ENCODE measurements at places on chromosomes 13 and 19.

- DNase-seq = no peak
Measured at GRCh38 chr13:99421758-99422585, 79.3 kb upstream of the TM9SF2 start.

DNA sequence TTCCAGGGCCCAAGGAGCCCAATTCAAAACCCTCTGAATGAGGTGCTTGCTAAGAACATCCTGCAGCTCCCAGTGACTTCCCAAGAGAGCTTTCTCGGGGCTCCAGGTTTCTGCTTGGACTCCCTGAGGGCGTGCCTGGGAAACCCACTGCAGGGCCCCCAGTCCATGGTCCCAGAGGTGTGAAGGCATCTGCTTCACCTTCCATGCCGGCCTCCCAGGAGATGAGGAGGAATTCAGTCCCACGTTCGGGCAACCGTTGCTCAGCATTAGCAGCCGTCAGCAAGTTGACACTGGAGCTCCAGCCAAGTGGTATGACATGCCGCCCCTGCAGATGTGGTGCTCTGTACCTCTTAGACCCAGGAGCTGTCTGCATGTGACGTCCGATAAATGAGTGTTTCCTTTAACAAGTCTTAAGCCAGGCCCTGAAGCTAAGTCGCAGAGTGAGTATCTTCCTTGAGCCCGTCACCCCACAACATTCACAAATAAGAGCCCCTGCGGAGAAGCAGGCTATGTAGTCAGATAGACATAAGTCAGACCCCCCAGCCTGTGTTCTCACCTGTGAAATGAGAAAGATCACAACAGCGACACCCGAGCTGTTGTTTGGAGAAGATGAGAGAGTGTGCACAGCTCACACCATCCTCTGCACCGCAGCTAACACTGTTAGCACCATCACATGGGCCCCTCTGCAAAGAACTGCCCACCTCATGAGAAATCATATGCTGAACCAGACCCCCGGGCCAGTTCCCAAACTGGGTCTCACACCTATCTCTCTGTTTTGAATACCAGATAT is 150.3 kb downstream of the KATNAL1 start:
- DNase-seq = no peak

GRCh38 chr13:112242777-112243176 is 133.4 kb upstream of the SPACA7 start:
- no peak for DNase-seq

DNA sequence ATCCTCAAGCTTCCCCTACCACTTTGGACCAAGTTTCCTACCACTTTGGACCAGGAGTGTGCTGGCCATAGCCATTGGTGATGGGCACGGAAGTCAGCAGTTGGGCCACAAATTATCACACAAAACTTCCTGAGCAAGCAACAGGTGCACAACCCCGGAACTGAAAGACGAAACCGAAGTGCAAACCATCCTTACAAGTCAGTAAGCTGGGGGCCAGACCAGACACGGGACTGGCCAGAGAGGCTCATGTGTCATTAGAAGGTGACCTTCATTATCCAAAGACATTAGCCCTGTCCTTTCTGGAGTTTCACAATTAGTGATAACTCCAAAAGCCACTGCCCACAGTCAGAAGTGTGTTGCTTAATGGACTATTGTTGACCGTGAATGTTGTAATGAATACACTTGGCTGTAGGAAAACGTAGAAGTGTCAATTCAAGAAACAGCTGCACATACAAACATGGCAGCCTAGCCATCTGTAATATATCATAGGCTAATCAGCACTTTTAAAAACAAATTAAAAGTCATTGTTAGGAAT is 244.1 kb upstream of the IRS2 start:
- DNase-seq = no peak

- no peak for DNase-seq
Measured at GRCh38 chr13:75455962-75456361, 26.0 kb downstream of the TBC1D4 start.

GRCh38 chr19:46674416-46675178 is 13.6 kb upstream of the DACT3 start:
- DNase-seq = no peak

DNA sequence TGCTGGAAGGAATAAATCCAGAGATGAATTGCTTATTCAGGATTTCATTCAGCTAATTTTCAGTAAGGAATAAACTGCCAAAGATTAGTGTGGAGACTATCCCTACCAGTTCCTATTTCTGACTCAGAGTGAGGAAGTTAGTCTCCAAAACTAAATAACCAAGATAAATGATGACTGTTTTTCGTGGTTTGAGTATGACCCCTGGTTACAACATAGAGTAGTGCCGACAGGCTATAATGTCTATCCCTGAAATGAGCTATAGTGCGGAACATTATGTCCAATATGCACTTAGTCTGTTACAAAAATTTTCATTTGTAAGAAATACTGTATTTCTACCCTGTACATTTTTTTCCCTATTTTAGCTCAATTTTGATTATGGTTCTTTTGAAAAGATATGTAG is 51.4 kb downstream of the NBEA start:
- no peak for DNase-seq

- peak; percentile 30 for DNase-seq
Measured at GRCh38 chr19:18832306-18833140, 764 bp downstream of the UPF1 start.

- DNase-seq = no peak
Measured at GRCh38 chr13:101639711-101640110, 187.2 kb downstream of the ITGBL1 start.

DNA sequence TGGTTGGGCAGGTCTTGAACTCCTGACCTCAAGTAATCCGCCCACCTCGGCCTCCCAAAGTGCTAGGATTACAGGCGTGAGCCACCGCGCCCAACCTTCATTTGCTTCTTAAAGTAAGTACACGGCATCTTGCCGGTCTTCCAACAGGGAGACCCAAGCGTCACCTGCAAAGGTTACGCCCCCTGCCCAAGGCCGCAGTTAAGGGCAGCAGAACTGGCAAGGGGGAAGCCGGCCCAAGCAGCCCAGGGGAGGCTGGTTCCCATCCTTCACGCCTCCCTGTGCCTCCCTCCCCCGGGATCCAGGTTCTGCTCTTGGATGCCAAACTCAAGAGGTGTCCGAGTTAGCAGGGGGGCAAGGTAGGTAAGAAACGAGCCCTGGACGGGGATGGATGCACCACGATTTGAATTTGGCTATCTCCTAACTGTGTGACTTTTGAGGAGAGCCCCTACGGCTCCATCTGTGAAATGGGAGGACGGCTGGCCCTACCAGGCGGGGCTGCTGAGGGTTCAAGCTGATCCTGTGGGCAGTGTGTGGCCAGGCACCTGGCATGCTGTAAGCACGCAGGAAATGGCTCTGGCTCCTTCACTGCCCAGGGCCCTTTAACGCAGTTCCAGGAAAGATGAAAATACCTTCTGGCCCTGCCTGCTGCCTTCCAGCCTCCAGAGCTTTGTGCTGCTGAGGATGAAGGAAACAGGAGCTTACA is 9.0 kb downstream of the RFX1 start:
- no peak for DNase-seq

DNA sequence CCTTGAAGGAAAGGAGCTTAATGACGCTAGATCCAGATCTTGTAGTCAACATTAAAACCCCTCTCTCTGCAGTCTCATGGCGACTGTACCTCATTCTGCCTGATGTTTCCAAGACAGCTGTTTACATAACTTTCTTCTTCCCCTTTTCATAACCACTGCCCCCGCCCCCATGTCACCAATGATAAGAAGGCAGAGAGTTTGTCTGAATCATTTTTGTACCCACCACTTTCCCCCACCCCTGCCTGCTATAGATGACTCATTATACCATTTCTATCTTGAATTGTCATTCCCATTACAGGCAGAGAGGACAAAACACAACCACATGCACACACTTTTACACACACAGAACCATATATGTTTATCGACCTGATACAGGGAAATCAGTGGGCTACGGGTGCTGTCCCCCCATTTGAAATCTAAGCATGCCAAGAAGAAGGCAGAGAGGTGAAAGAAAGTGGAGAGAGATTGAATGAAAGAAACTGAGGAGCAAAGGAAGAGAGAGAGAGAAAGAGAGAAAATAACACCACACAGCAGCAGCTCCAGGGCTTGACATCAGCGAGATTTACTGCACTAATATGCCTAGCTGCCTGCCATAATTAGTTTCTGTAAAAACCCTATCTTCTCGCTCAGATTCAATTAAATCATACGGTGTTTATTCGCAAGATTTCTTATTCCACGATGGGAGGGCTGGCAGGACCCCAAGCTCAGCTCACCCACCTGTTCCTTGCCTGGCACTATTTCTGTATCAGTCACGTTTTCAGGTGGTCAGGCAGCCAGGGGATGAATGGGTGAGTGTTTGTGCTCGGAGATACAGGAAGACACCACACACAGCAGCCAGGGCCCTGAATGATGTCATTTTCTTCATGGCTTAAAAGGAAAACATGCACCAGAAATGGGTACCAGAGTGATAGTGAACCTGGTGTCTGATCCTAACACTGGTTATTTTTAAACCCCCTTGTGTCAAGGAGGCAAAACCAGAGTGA is 114.3 kb upstream of the SERP2 start:
- peak; percentile 85 for DNase-seq

GRCh38 chr19:43595605-43595998 is 332 bp downstream of the IRGQ start:
- peak; percentile 18 for DNase-seq

GRCh38 chr13:99028890-99029289 is 51.0 kb upstream of the DOCK9 start:
- peak; percentile 47 for DNase-seq

- DNase-seq = no peak
Measured at GRCh38 chr13:103283451-103283820, 217.2 kb upstream of the SLC10A2 start.

DNA sequence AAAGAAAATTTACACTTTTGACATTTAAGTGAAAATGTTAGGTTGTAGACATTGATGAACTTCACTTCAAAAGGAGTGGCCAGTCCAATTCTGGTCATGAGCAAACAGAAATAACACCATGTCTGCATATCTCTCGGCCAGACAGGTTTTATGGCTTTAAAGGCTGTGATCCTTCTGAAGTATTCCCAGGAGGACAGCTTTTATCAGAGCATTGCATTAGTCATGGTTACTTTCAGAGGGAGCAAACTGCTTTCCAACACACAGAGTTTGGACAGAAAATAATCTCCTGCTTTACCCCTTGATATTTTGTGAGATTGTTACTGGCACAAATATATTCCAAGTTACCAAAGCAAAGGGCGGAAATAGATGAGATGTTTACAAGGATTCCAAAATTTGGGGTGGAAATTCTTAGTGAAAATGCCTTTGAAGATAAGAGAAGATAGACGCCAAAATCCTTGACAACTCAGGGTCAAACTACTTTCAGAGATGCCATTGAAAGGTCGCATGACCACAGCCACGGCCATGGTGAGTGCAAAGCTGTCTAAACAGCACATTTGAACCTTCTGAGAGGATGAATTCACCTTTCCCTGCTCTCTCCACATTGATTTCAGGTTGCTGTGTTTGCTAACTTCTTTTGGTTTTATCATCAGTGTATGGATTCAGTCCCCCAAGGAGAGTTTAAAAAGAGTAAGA is 584.5 kb upstream of the SGCG start:
- DNase-seq = no peak

GRCh38 chr13:72726726-72727416 is 558 bp downstream of the MZT1 start:
- DNase-seq = peak; percentile 50

GRCh38 chr19:57689750-57690149 is 8.0 kb downstream of the ZNF551 start:
- no peak for DNase-seq

GRCh38 chr13:27396252-27396846 is 28.1 kb upstream of the GTF3A start:
- no peak for DNase-seq

- DNase-seq = no peak
Measured at GRCh38 chr19:23095418-23095817, 21.4 kb upstream of the ZNF730 start.

DNA sequence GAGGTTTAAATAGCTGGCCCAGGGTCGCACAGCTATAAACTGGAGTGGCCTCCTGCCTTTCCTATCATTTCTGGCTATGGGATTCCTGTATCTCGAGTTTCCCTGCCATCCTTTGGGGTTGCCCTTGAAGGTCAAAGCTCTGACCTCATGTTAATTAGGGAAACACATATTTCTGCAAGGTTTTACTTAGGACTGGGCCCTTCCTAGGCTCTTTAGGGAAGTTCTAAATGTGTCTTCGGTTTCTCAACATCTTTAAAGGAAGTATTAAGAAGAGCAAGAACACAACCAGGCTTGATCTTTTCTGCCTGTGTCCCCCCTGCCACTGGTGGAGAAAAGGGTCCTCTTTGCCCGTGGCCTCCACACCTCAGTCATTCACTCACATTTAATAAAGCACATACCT is 10.8 kb downstream of the LCP1 start:
- DNase-seq = no peak

DNA sequence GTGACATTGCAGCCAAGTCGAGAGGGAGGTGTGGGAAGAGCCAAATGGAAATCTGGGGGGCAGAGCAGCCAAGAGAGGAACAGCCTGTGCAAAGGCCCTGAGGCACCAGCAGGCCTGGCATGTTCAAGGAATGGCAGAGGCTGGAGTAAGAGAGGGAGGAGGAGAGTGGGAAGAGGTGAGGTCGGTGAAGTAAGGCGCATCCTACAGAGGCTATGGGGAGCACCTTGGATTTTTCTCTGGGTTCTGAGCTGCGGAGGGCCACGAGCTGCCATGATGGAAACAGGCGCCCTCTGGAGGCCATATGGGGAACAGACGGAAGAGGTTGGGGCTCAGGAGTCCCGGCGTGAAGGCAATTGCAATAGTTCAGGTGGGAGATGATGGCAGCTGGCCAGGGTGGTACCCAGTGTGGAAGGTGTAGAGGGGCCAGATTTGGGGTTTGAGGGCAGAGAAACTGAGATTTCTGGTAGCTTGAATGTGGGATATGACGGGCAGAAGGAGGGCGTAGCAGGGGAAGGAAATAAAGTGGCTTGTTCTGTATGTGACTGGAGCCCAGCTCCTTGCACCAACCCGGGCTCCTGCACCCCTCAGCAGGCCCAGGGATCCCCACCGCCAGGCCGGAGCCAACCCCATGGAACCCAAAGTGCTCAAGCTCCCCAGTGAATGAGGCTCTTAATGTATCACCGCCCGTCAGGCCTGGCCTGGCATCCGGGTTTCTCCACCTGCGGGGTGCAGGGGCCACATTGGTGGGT is 20.5 kb upstream of the STRN4 start:
- DNase-seq = peak; percentile 73

DNA sequence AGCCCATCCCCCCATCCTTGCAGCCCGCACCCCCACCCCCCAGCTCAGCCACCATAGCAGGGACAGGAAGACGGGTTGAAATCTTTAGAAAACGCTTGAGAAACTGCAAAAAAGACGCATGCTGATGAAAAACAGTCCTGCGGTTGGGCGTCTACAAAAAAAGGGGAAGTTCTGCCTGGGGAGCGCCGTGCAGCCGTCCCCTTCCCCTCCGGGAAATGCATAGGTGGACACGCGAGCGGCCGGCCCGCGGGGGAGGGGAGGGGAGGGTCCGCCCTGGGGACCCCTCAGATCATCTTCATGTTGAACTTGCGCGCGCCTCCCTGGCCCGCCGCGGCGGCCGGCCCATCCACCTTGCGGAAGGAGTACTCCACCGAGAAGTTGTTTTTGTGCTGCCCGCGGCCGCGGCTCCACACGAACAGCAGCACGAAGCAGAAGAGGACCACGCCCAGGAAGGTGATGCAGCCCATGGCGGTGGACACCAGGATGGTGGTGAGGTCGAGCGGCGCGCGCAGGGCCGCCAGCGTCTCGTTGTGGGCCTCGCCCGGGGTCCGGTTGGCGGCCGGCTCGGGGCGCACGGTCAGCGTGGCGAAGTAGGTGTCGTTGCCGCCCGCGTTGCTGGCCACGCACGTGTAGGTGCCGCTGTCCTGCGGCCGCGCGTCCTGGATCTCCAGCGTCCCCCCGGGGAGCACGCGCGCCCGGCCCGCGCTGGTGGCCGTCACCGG is 7.9 kb upstream of the PEAK3 start:
- DNase-seq = peak; percentile 39

- DNase-seq = no peak
Measured at GRCh38 chr19:7766535-7766934, 3.5 kb downstream of the CLEC4M start.

Measured in stimulated activated CD4-positive, alpha-beta T cell treated with anti-CD3 and anti-CD28 coated beads, Interleukin-4, amount 100 ng/mL, for 24 hours (primary cell).